Fibroblast of lung (primary cell): ENCODE measurements at places on chromosomes 2 and 18. TPM values are rescaled to one million over a fixed set of nuclear protein-coding genes. Genes with fewer than 3 reads are reported as not detected.
A peak's percentile ranks its signal among the peaks of the same experiment; 100 is the strongest.

DNA sequence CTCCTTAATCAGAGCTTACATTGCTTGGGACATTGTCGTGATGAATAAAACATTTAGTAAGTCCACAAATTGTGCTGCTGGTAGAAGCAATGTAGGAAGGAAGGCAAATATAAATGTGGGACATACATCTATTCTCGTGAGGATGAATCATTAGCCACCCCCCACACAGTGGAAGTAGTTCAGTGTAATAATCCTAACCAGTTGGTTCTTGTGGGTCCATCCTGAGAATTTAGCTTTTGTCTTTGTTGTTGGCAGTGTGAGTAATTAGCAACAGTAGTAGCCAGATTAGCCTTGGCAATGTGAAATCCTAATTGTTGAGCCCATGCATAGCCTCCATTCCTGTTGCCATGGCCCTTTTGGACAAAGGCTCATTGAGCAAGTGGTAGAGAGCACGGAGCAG, 532.1 kb downstream of the FBXO15 start:
- H3K36me3 ChIP-seq, result no peaks in the 10 kb centered on the region
- H3K27me3 ChIP-seq, result no peaks in the 10 kb centered on the region
- no peak overlapping the region for H3K4me3 ChIP-seq
- no peak for DNase-seq
- H3K4me1 ChIP-seq, result peaks cover 5% of the 10 kb centered on the region

DNA sequence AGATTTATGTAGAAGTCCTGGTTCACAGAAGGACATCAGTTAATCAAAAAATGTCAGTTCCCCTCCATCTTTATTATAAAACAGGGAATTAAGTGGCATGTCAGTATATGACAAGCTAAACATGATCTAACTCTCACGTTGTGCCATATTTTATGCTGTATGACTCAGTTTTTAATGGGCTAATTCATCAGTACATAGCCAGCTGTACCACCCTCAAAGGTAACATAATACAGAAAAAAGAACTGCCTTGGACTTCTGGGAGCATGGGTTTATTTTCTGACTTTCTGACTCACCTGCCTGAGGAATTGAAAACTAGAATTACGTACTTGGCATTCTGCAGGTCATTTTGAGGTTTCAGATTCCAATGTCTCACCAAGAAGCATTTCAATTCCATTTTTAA, 135.7 kb downstream of the CMPK2 start:
- no peaks in the 10 kb centered on the region for H3K27me3 ChIP-seq
- H3K36me3 ChIP-seq, result no peaks in the 10 kb centered on the region
- no peaks in the 10 kb centered on the region for H3K4me1 ChIP-seq
- no peak overlapping the region for H3K27ac ChIP-seq
- no peak for DNase-seq
- no peak overlapping the region for H3K4me3 ChIP-seq

DNA sequence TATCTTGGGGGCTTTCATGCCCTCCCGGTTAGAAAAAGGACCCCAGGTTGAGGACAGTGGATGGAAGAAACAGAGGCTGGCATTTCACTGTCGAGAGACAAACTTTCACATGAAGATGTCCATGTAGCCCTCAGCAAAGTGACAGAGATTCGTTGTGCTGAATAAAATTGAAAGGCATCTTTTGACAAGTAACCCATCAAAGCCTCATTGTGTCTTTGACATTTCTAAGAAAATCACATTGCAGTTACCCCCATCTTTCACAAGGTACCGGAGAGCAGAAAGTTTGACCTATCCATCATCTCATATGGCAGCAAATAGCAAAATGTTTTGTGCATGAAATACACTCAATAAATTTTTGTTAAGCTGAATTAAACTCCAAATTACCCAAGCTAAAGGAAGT, 2.0 kb upstream of the MBP start:
- H3K36me3 ChIP-seq, result no peaks in the 10 kb centered on the region
- peaks cover 2% of the 10 kb centered on the region for H3K4me1 ChIP-seq
- H3K27ac ChIP-seq, result no peak overlapping the region
- H3K27me3 ChIP-seq, result peaks cover 22% of the 10 kb centered on the region
- no peak for DNase-seq
- H3K4me3 ChIP-seq, result no peak overlapping the region

- no peak overlapping the region for H3K4me3 ChIP-seq
- no peaks in the 10 kb centered on the region for H3K4me1 ChIP-seq
- H3K27ac ChIP-seq, result no peak overlapping the region
- no peak for DNase-seq
These were observed 161.7 kb downstream of the FHOD3 start for GRCh38 chr18:36459203-36459602.

GRCh38 chr2:109201465-109202327, 72.7 kb downstream of the SH3RF3 start:
- H3K4me3 ChIP-seq, result no peak overlapping the region
- no peaks in the 10 kb centered on the region for H3K27me3 ChIP-seq
- H3K4me1 ChIP-seq, result no peaks in the 10 kb centered on the region
- H3K36me3 ChIP-seq, result no peaks in the 10 kb centered on the region
- no peak overlapping the region for H3K27ac ChIP-seq

- H3K27me3 ChIP-seq, result peaks cover 19% of the 10 kb centered on the region
- H3K4me3 ChIP-seq, result no peak overlapping the region
- peak; percentile 52 for DNase-seq
- no peak overlapping the region for H3K27ac ChIP-seq
These were observed 40.6 kb upstream of the SNED1 start for GRCh38 chr2:240957656-240958365.

DNA sequence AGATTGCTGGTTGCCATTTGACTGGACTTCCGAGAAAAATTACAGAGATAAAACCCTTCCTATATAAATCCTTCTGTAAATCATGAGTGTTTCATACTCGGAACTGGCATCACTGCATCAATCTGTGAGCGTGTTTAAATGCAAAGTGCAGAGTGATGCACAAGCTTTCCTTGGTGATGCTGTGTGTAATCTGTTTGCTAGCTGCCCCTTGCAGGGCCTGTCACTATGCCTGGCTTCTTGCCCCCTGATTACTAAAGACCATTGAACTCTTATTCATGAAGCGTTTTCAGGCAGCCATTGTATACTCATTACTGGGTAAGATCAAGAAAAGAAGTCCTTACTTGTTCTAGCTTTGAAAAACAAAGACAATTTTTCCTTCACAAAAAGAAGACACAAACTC, 266.9 kb upstream of the FANCL start:
- H3K4me1 ChIP-seq, result no peaks in the 10 kb centered on the region
- DNase-seq, result no peak
- no peak overlapping the region for H3K27ac ChIP-seq
- H3K4me3 ChIP-seq, result no peak overlapping the region

DNA sequence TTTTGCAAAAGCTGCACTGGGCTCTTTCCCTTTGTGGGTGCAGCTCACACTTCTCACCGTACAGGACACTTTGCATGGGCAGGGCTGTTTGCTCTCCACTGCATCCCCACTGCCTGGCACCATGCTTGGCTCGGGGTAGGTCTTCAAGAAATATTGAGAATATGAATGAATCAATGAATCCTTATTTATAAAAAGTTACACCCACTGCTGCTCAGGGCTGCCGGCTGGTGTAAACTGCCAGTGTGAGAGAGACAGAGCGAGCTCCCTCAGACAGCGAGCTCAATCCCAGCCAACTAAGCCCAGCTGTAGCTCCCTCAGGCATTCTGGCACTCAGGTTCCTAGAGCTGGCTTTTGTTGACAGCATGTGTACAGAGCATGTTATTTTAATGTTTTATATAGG, 3.4 kb downstream of the TMEM185B start:
- H3K36me3 ChIP-seq, result peaks cover 4% of the 10 kb centered on the region
- DNase-seq, result no peak
- H3K4me1 ChIP-seq, result peaks cover 3% of the 10 kb centered on the region
- no peak overlapping the region for H3K4me3 ChIP-seq

DNA sequence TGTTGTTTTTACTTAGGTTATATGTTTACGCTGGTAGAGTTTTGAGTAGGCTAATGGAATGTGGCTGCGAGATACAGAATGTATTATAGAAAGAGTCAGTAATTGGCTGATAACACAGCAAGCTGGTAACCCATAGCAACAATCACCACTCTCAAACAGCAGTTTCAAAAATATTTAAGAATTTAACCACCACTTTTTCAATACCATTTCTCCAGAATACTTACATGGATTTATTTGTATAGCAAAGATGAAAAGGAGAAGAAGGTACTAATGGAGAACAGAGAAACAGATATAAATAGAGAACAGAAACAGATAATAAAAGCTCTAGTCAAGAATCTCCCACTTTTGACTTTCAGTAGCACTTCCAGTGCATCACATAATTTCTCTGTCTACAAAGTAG, 188.3 kb upstream of the SLC39A10 start:
- H3K27ac ChIP-seq, result no peak overlapping the region
- H3K27me3 ChIP-seq, result no peaks in the 10 kb centered on the region
- no peaks in the 10 kb centered on the region for H3K4me1 ChIP-seq
- no peaks in the 10 kb centered on the region for H3K36me3 ChIP-seq
- H3K4me3 ChIP-seq, result no peak overlapping the region

- H3K4me3 ChIP-seq, result no peak overlapping the region
- DNase-seq, result no peak
- no peaks in the 10 kb centered on the region for H3K4me1 ChIP-seq
- no peaks in the 10 kb centered on the region for H3K27me3 ChIP-seq
- H3K36me3 ChIP-seq, result no peaks in the 10 kb centered on the region
These were observed 345.0 kb downstream of the DPP10 start for GRCh38 chr2:114787486-114787885.

DNA sequence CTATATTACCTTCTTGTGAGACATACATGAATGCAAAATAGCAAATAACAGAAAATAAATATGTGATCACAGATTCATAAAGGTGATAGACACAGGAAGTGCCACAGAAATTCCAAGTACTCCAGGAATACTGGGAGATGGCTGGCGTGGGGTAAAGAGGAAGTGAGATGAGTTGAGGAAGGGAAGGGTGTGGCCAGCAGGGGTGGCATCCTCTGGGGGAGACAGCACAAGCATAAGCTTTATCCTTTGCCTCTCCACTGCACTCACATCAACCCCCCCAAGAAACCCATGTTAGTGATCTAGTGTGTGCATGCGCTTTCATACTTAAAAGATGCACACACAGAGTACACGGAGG, 94.8 kb upstream of the B3GNT7 start:
- no peaks in the 10 kb centered on the region for H3K4me1 ChIP-seq
- H3K27ac ChIP-seq, result no peak overlapping the region
- H3K27me3 ChIP-seq, result no peaks in the 10 kb centered on the region
- peaks cover 2% of the 10 kb centered on the region for H3K36me3 ChIP-seq
- no peak for DNase-seq

DNA sequence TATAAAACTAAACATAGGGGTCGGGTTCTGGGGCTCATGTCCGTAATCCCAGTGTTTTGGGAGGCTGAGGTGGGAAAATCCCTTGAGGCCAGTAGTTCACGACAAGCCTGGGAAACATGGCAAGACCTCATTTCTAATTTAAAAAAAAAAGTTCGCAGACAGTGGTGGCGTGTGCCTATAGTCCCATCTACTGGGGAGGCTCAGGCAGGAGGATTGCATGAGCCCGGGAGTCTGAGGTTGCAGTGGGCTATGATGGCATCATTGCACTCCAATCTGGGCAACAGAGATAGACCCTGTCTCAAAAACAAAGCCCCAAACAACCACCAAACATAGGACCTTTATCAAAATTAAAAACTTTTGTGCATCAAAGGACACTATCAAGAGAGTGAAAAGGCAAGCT, 9.8 kb upstream of the HAAO start:
- no peaks in the 10 kb centered on the region for H3K4me1 ChIP-seq
- H3K36me3 ChIP-seq, result no peaks in the 10 kb centered on the region
- no peak for DNase-seq
- no peak overlapping the region for H3K27ac ChIP-seq

DNA sequence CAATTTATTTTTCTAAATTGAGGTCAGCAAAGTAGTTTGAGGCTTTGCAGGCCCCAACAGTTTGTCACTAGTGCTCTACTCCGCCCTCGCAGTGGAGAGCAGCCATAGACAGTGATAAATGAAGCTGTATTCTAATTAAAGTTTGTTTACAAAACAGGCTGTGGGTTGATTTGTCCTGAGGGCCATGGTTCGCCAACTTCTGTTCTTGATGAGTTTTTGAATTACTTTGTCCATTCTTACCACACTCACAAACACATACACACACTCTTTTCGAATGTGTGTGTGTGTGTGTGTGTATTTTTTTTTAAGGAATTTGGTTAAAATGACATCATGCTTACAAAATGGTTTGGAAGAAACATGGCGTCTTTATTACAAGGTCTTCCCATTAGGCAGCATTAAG, 68.6 kb downstream of the MTCL1 start:
- no peaks in the 10 kb centered on the region for H3K27me3 ChIP-seq
- H3K4me1 ChIP-seq, result no peaks in the 10 kb centered on the region
- H3K36me3 ChIP-seq, result peaks cover 2% of the 10 kb centered on the region
- peak; percentile 53 for DNase-seq
- H3K27ac ChIP-seq, result no peak overlapping the region

- H3K27me3 ChIP-seq, result no peaks in the 10 kb centered on the region
- no peaks in the 10 kb centered on the region for H3K4me1 ChIP-seq
- H3K36me3 ChIP-seq, result no peaks in the 10 kb centered on the region
- no peak for DNase-seq
- no peak overlapping the region for H3K4me3 ChIP-seq
These were observed 269.2 kb upstream of the HDAC4 start for GRCh38 chr2:239669899-239670460.

DNA sequence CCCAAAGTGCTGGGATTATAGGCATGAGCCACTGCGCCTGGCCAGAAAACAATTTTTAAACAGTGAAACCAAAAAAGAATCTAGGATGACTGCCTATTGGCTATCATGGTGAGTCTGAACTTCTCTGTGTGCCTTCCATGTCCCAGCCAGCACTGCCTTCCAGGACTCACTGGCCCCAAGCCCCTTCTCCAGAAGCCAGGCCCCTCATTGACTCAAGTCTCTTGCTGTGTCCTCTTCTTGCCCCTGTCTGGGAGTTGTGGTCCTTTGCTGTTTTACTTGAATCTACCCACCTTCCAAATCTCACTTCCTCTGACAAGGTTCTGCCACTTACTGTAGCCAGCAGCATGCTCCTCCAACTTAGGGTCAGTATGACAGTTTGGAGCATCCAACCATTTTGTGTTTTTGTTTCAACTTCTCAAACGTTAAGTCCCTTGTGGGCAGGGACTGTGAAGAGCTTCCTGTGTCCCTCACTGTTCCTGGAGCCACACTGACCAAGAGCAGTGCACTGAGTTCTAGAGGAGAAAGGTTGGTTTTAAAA, 41.7 kb downstream of the ST3GAL5 start:
- no peaks in the 10 kb centered on the region for H3K27me3 ChIP-seq
- no peaks in the 10 kb centered on the region for H3K36me3 ChIP-seq
- H3K4me3 ChIP-seq, result no peak overlapping the region
- H3K4me1 ChIP-seq, result peaks cover 5% of the 10 kb centered on the region
- no peak for DNase-seq
- no peak overlapping the region for H3K27ac ChIP-seq

DNA sequence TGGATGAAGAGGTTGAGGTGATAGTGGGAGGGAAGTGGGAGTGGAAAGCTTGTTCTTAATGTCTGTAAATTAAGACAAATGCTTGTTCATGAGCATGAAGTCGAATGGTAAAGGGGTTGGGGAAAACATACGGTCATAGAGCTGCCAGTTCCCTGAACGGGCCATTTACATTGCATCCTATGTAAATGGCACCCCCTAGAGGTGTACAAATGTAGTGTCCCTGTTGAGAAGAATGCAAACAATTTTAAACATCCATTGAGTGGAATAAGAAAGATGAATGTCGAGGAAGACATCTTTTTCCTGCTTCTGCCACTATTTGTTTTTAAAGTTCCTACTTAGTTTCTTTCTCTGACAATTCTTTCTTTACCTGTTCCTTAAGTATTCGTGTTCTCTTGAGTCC, 155.7 kb downstream of the RDH14 start:
- no peaks in the 10 kb centered on the region for H3K36me3 ChIP-seq
- H3K27ac ChIP-seq, result no peak overlapping the region
- H3K27me3 ChIP-seq, result no peaks in the 10 kb centered on the region
- no peaks in the 10 kb centered on the region for H3K4me1 ChIP-seq

Gene DUSP19
- polyA plus RNA-seq, result 2.4 and 2.6 TPM in 2 replicates

Gene SERPINB11
- not detected in 2 replicates for polyA plus RNA-seq

Gene MPP4
- polyA plus RNA-seq, result 2.7 and 4.4 TPM in 2 replicates

Gene GPC1
- 113 and 147 TPM in 2 replicates for polyA plus RNA-seq

Gene CCDC148
- 0.61 and 1.2 TPM in 2 replicates for polyA plus RNA-seq

Gene ASAP2
- polyA plus RNA-seq, result 19.9 and 24.0 TPM in 2 replicates

Gene NTSR2
- not detected in 2 replicates for polyA plus RNA-seq
